ENCODE measurements at places on chromosomes 2 and 18.

GRCh38 chr2:119005051-119005450 lies 63.1 kb downstream of the MARCO start:
- DNase-seq = no peak

DNA sequence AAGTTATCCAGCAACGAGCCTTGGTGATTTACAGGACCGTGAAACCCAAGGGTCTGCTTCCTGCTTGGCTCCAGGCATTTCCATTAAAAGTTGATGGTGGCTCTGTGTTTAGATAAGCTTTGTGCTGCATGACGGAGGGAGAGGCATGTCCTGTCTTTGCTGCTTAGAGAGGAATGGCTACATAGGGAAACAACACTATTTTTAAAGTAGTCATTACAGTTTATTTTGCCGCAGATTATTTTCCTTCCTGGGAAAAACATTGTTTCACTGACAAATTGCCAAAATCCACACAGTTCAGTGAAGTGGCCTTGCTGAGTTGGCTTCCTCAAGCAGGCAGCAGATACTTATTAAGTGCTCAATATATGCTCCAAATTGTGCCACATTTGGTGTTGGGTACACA lies 98.5 kb downstream of the THSD7B start:
- no peak for DNase-seq

DNA sequence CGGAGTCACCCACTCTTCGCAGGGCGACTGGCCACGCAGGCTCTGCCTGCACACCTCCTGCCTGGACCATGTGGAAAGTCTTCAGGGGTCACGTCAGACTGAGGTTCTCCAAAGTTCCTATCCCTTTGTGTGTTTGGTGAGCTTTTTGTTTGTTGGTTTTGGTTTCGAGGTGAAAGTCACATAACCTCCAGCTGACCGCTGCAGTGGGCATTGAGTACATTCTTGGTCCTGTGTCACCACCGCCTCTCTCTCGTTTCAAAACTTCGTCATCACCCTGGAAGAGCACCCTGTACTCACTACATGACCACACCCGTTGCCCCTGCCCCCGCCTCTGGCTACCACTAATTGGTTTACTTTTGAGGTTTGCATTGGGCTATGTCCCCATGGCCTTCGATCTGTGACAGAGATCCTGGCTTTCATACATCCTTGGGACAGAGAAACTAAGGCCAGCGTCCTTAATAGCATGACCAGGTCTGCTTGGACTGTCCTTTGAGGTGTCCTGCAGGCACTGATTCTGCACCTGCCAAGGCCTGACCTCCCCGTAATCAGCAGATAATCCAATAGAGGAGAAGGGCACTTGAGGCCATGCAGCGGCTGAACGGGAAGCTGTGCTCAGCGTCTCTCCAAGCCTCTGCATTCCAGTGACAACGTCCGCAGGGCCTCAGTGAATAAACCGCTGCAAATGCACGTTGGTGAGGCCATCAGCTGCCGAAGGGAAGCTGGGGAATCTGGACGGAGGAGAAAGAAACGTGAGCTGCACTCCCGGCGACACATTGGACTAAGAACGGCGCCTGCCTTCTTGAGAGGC lies 46.8 kb downstream of the SH3BP4 start:
- no peak for DNase-seq

DNA sequence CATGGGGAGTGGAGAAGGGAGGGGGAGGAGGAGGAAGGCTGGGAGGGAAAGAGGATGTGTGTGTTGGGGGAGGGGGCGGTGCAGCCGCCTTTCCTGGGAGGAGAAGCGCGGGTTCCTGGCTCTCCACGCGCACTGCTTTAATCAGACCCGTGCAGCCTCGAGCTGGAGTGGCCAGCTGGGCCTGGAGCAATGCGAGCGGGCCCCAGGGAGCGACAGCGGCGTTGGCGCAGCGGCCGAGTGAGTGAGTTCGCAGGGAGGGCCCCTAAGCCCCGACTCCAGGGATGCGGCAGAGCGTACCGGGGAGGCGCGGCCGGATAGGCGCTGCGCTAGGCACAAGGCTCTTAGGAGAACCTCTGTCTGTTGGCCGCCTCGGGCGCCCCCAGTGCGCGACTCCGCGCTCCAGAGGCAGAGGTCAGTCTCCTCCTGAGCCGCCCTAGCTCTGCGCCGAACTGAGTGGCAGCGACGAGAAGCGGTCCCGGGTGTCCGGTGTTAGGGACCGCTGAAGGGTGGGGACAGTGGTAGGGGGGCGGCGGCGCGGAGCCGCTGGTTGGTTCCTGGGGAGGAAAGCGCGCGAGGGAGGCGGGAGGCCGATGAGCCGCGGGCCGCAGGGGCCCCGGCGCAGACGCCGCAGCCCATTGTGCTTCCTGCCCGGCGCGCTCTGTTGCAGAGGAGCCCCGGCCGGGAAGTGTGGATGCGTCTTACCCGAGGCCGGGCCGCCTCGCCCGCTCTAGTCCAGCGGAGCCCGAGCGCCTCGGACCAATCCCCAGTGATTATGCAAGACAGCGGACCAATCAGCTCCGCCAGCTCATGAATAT lies 455 bp upstream of the DLX1 start:
- peak; percentile 68 for DNase-seq

Data from activated T-cell treated with anti-CD3 and anti-CD28 coated beads, Interleukin-2, amount 50 U/mL, for 48 hours (primary cell).